ENCODE measurements at places on chromosomes 5 and 9.

- peak; percentile 70 for DNase-seq
Measured at GRCh38 chr9:110058304-110058953, 149.5 kb downstream of the C9orf152 start.

GRCh38 chr5:131413605-131414559 lies 150.0 kb downstream of the CDC42SE2 start:
- no peak for DNase-seq

- no peak for DNase-seq
Measured at GRCh38 chr9:136043441-136043991, 51.6 kb downstream of the NACC2 start.

- no peak for DNase-seq
Measured at GRCh38 chr9:79221084-79221483, 350.7 kb upstream of the TLE4 start.

DNA sequence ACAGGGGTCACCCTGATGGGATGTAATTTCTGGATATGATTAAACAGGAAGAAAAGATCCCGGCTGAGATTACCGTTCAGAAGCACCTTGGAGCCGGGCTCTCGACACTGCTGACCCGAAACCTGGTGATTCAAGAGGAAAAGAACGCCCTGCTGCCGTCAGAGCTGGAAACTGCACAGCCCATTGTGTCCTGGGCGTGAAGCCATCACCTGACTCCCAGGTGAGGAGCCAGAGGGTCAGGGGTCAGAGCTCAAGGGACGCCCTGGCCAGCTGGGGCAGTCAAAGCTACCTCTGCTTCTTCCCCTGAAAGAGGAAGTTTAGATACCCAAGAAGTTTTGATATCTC lies 17.8 kb upstream of the SLC12A7 start:
- DNase-seq: no peak

DNA sequence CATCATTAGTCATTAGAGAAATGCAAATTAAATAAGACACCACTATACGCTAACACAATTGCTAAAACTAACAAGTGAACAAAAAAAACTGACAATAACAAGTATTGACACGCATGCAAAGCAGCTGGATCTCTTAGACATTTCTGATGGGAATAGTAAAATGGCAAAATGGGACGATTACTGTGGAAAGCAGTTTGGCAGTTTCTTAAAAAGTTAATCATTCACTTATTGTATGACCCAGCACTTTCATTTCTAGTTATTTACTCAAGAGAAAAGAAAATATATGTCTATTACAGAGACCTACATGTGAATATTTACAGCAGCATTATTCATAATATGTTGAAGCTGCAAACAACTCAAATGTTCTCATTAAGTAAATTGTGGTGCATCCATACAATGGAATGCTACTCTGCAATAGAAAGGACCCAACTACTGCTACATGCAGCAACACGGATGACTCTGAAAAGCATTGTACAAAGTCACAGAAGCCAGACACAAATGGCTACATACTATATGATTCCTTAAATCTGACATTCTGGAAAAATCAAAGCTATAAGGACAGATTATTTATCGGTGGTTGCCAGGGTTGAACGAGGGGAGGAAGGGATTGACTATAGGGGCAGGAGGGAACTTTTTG lies 96.8 kb upstream of the ITGA2 start:
- no peak for DNase-seq

DNA sequence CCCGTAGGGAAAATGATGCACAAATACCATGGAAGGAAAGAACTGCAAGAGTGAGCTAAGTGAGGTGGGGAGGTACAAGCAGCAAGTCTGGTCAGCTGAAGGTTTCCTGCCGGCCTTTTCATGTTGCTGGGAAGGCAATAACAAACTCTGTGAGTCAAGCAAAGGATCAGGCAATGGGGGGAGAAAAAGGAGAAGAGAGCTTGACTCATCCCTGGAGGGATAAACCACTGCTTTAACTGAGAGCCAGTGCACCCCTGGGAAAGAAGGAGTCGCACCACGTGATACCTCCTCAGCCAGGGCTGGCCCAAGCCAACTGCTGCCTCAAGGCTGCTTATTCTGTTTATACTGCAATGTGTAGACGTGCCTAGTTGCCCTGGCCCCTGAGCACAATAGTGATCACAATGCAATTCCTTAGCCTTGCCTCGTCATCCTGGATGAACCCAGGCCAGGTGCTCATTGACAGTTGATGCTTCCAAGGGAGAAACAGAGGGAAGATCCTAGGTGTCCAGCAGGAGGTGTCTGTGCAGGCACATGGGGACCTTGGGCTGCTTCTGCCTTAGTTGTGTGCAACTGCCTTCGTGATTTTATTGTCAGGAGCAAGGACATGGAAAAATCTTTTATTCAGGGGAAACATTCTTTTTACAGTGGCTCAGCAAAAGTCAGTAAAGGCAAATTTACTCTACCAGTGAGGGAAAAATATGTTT lies 203.0 kb upstream of the TUT7 start:
- DNase-seq: no peak

GRCh38 chr9:135902655-135903357 lies 4.5 kb downstream of the CAMSAP1 start:
- no peak for DNase-seq

DNA sequence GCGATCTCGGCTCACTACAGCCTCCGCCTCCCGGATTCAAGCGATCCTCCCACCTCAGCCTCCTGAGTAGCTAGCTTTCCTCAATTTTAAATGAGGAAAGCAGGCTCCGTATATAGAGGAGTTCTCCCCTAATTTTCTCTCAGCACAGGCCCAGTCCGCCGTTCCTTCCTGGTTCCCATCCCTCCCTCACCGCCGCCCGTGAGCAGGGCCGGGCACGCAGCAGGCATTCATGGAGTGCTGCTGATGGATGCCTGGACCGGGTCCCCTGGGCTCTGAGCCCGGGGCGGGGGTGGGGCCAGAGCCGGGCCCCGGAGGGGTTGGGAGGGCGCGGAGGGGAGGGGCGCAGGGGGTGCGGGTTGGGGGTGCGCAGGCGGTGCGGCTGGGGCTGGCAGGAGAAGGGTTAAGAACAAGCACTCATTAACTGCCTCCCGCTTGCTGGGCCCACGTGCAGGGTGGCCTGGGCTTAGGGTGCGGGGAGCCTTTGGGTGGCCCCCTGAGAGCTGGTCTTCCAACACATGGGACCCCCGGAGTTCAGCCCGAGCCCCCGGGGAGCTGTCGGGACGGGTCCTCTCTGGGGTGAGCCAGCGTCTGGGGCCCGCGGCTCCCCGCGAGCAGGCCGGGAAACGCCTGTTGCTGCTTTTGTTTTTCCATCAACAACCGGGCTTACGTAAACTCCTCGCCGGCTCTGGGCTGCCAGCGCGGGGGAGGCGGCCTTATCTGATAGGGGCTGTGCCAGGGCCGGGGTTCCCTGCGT lies 33.7 kb downstream of the LHX2 start:
- DNase-seq: peak; percentile 41

GRCh38 chr9:95923794-95924193 lies 48.3 kb downstream of the ERCC6L2 start:
- no peak for DNase-seq

GRCh38 chr9:37555786-37556185 lies 20.4 kb downstream of the FBXO10 start:
- no peak for DNase-seq

DNA sequence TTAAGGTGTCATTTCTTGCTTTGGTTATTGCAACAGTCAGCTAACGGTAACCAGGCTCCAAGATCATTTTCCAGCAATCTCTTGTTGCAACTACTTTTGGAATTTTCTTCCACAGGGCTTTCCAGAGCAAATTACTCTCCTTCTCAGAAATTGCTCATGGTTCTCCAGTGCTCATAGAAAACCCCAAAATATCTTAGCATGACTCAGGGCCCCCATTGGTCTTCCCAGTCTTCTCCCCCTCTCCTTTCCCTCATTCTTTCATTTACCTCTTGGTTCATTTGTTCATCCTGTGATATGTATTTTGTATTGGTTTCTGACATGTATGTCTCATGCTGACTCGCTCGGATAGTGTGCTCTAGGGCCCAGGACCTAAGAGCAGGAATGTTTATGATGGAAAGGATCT lies 35.6 kb downstream of the WWC1 start:
- no peak for DNase-seq

- no peak for DNase-seq
Measured at GRCh38 chr9:89449261-89449671, 48.6 kb downstream of the SEMA4D start.

GRCh38 chr5:59483971-59484472 lies 409.5 kb downstream of the PDE4D start:
- no peak for DNase-seq

DNA sequence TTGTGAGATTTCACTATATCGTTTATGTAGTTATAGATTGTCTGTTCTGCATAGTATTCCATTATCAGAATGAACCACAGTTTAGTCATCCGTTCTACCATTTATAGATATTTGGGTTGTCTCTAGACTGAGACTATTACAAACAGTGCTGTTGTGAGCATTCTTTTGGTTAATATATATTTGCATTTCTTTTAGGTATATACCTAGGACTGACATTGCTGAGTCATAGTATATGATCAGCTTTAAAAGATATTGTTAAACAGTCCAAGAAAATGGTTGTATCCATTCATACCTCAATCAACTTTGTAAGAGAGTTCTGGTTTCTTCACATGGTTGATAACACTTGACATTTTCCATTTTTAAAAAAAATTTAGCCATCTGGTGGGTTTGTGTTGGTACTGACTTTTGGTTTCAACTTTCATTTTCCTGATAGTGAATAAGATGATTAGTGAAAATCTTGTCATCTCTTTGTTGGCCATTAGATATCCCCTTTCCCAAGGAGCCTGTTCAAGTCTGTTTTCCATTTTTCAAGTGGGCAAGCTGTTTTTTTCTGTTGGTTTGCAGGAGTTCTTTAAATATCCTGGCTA lies 22.9 kb upstream of the ADAM19 start:
- DNase-seq: no peak

GRCh38 chr5:52947208-52947607 lies 41.9 kb upstream of the ITGA2 start:
- DNase-seq: no peak

DNA sequence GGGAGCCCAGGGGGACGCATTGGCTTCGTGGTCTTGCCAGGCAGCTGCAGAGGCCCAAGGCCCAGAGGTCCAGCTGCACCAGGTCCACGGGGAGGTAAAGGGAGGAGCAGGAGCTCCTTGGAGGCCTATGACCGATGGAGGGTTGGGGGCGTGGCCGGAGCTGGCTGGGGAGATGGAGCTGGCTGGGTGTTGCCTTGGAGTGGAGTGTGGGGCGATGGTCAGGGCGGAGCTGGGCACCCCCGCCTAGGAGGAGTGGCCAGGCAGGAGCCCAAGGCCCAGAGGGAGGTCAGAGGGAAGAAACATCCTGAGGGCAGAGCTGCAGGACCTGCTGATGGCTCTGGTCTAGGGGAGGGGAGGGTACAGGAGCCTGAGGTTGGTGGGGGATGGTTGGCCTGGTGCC lies 44.6 kb downstream of the KCNT1 start:
- no peak for DNase-seq

- DNase-seq: no peak
Measured at GRCh38 chr9:18499980-18500379, 26.0 kb downstream of the ADAMTSL1 start.

GRCh38 chr9:37639841-37640240 lies 10.9 kb upstream of the FRMPD1 start:
- DNase-seq: no peak

- DNase-seq: no peak
Measured at GRCh38 chr5:72202331-72202825, 95.1 kb downstream of the MAP1B start.

GRCh38 chr9:6876195-6876894 lies 118.6 kb downstream of the KDM4C start:
- no peak for DNase-seq

DNA sequence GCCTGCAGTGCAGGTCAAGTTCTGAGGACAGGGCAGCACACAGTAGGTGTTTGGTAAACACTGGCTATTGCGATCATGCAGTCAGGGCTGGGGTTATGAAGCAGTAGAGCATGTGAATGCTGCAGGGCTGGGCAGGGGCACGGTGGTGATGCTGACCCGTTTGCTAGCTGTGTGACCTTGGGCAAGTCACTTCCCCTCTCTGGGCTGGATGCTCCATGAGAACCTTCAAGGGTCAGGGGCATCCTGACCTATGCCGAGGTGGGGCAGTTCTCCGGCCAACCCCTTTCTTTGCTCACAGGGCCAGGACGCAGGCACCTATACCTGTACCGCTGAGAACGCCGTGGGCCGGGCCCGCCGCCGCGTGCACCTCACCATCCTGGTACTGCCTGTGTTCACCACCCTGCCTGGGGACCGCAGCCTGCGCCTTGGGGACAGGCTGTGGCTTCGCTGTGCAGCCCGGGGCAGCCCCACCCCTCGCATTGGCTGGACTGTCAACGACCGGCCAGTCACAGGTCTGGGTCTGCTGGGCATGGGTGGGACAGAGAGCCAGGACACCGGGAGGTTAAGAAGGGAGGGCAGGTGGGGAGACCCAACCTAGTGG lies 39.0 kb upstream of the ASS1 start:
- no peak for DNase-seq

DNA sequence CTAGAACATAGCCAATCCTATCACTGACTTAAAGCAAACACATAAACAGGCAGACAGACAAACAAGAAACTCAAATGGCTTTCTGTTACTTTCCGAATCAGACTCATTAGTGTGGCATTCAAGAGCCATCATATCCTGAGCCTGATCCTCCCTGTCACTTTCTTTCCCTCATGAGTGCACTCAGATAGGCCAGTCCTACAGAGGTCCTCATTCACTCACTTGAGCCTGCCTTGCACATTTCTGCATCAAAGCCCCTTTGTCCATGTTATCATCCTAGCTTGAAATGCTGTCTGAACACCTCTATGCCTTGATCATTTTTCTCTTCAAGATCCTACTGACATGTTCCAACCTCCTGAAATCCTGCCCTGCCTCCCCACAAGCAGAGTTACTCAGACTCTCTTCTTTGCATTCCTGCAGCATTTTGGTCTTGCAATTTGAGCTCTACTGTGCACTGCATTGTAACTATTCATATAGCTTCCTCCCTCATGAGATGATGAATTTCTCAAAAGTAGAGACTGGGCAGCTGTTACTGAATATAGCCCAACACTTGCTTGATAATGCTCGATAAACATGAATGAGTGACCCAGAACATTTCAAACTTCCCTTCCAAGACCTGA lies 126.9 kb downstream of the PALM2AKAP2 start:
- no peak for DNase-seq

- DNase-seq: no peak
Measured at GRCh38 chr5:106127341-106127781, 1543.4 kb downstream of the EFNA5 start.

GRCh38 chr5:100787648-100788047 lies 115.4 kb downstream of the ST8SIA4 start:
- DNase-seq: no peak

DNA sequence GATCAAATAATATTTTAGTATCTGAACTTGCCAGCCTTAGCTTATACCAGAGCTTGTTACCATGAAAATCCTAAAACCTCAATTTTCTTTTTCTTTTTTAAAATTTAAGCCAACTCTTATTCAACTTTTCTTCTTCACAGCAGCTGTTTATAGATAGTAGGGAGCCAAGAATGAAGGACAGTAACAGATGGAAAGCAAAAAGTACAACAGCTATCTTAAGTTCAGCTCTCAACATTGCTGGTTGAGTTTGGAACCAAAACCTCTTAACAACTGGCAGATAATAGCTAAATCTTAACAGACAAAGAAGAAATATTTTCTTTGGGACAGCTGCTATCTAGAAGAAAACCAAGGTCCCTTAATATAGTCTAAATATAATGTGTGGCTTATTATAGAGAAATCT lies 74.7 kb downstream of the PJA2 start:
- no peak for DNase-seq

- DNase-seq: no peak
Measured at GRCh38 chr9:92794426-92794825, 29.8 kb upstream of the BICD2 start.

Data from HEK293T (cell line).